Glomerular endothelial cell (primary cell): ENCODE measurements at places on chromosomes 5 and 9. TPM values are rescaled to one million over a fixed set of nuclear protein-coding genes. Genes with fewer than 3 reads are reported as not detected.

The MAP1B gene
- total RNA-seq: 401 and 515 TPM in 2 replicates

The CEMIP2 gene
- 113 and 114 TPM in 2 replicates for total RNA-seq

The ADAMTS6 gene
- total RNA-seq: 11.8 and 27.2 TPM in 2 replicates

The GMCL2 gene
- total RNA-seq: not detected in 2 replicates

The TUSC1 gene
- 9.2 and 19.4 TPM in 2 replicates for total RNA-seq

The CDO1 gene
- 0.48 and 0.82 TPM in 2 replicates for total RNA-seq

The PCDHGA7 gene
- total RNA-seq: 3.6 and 5.3 TPM in 2 replicates

The RASGRF2 gene
- total RNA-seq: 13.0 and 15.8 TPM in 2 replicates

The SEMA5A gene
- total RNA-seq: 3.4 and 5.4 TPM in 2 replicates

The NUTM2G gene
- not detected in 2 replicates for total RNA-seq

The SLC2A8 gene
- total RNA-seq: 16.5 and 17.9 TPM in 2 replicates

The FOXD1 gene
- total RNA-seq: 10.8 and 16.8 TPM in 2 replicates

The PCYOX1L gene
- total RNA-seq: 18.7 and 19.0 TPM in 2 replicates

The LAMC3 gene
- total RNA-seq: 0.12 and 0.63 TPM in 2 replicates

The MEIKIN gene
- total RNA-seq: not detected in 2 replicates

The FCN1 gene
- total RNA-seq: not detected in 2 replicates

The NUDT12 gene
- 3.0 and 5.9 TPM in 2 replicates for total RNA-seq

The MCTP1 gene
- 9.0 and 51.7 TPM in 2 replicates for total RNA-seq

The PCSK1 gene
- total RNA-seq: 2.5 and 6.2 TPM in 2 replicates

The C5orf15 gene
- total RNA-seq: 50.1 and 54.4 TPM in 2 replicates

The SNCB gene
- total RNA-seq: 0.70 and 1.8 TPM in 2 replicates

The C7 gene
- total RNA-seq: 0.12 TPM in 1 of 2 replicates, not detected in the other

The CDC23 gene
- 24.3 and 24.9 TPM in 2 replicates for total RNA-seq

The TRAF2 gene
- 12.2 and 21.9 TPM in 2 replicates for total RNA-seq

The CDC14B gene
- total RNA-seq: 4.6 and 5.8 TPM in 2 replicates

The ZNG1F gene
- total RNA-seq: 5.6 and 10.6 TPM in 2 replicates

The SV2C gene
- total RNA-seq: not detected in 2 replicates

The PCA3 gene
- not detected in 2 replicates for total RNA-seq

The F2RL2 gene
- 13.3 and 30.9 TPM in 2 replicates for total RNA-seq

The OR1J2 gene
- total RNA-seq: not detected in 2 replicates

The KIF20A gene
- 8.2 and 13.6 TPM in 2 replicates for total RNA-seq

The DOK3 gene
- total RNA-seq: 11.2 and 15.6 TPM in 2 replicates

The SPRY4 gene
- 38.1 and 69.1 TPM in 2 replicates for total RNA-seq

The SMC2 gene
- 6.8 and 9.7 TPM in 2 replicates for total RNA-seq

The CER1 gene
- not detected in 2 replicates for total RNA-seq
